ENCODE measurements at places on chromosomes 13 and 19. TPM values are rescaled to one million over a fixed set of nuclear protein-coding genes. Genes with fewer than 3 reads are reported as not detected.

The ZNF653 gene
- 4.8 TPM for total RNA-seq

The CGB5 gene
- 0.59 TPM for total RNA-seq

The POLRMT gene
- 100 TPM for total RNA-seq

The DZIP1 gene
- total RNA-seq, result 12.5 TPM

The TUBB4A gene
- 7.2 TPM for total RNA-seq

The SLC8A2 gene
- total RNA-seq, result 0.38 TPM

The LTBP4 gene
- total RNA-seq, result 50.4 TPM

The ZNF112 gene
- total RNA-seq, result 1.9 TPM

The B3GLCT gene
- total RNA-seq, result 5.5 TPM

The NUDT15 gene
- 28.8 TPM for total RNA-seq

The CYSLTR2 gene
- not detected for total RNA-seq

The DMKN gene
- total RNA-seq, result 40.9 TPM

All from A549 treated with GW870086 at 1 μM for 4 hours (cell line).